Pancreas (tissue), 10 donors: ENCODE measurements at places on chromosomes 5 and 9.
A peak's percentile ranks its signal among the peaks of the same experiment; 100 is the strongest.

- DNase-seq: no peak
Measured at GRCh38 chr9:70490478-70490877, 76.0 kb upstream of the KLF9 start.

GRCh38 chr5:131685516-131686171 lies 50.6 kb upstream of the RAPGEF6 start:
- DNase-seq: no peak

DNA sequence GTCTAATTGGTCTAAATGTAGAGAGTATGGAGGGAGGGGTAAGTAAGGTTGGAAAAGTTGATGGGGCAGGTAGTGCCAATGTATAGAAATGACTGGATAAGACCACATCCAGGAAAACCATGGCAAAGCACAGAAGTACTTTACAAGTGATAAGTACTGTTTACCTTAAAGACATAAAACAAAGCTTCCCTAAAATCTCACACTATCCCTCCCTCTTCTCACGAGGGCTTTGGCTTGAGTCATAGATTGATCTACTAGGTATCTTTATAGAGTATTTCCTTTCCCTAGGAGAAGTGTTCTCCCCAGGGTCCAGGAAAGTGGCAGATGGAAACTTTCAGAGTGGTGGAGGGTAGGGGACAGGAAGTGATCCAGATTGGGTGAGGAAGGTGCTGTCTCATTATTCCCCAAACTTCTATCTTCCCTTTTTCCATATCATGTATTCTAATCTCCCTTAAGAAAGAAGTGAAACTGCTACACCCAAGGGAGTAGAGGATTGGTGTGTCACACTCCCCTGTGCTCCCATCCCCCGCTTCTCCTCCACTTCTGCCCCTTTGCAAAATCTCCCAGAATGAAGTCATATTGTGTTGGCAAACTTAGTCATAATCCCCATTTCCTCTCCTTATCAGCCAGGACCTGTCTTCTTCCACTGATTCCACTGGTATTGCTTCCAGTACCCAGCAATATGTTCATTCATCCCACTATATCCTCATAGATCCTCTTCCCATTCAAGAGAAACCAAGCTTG lies 14.6 kb downstream of the IL33 start:
- DNase-seq: no peak

GRCh38 chr9:87518702-87519335 lies 21.2 kb downstream of the DAPK1 start:
- DNase-seq: no peak

DNA sequence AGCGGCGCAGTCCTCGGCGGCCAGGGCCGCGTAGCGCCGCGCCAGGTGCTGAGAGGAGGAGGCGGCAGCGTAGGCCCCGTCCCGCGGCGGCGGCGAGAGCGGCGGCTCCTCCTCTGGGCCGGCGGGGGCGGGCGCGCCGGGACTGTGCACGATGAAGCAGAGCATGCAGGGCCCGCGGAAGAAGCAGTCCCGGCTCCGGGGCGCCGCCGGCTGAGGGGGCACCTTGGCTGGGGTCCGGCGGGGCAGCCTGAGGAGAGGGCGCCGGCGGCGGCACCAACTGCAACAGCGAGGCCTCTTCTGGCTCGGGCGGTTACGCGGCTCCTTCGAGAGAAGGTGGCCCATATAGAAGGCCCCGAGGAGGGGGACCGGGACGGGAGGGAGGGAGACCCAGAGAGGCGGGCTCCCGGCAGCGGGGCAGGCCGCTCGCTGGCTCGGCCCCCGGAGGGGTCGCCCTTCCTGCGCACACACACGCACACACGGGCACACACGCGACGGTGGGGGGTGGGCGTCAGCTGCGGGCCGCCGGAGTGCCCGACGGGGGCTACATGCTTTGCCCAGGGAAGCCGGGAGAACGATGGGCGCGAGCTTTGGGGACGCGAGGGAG lies 446 bp downstream of the FBXL17 start:
- DNase-seq: peak; percentile 79

DNA sequence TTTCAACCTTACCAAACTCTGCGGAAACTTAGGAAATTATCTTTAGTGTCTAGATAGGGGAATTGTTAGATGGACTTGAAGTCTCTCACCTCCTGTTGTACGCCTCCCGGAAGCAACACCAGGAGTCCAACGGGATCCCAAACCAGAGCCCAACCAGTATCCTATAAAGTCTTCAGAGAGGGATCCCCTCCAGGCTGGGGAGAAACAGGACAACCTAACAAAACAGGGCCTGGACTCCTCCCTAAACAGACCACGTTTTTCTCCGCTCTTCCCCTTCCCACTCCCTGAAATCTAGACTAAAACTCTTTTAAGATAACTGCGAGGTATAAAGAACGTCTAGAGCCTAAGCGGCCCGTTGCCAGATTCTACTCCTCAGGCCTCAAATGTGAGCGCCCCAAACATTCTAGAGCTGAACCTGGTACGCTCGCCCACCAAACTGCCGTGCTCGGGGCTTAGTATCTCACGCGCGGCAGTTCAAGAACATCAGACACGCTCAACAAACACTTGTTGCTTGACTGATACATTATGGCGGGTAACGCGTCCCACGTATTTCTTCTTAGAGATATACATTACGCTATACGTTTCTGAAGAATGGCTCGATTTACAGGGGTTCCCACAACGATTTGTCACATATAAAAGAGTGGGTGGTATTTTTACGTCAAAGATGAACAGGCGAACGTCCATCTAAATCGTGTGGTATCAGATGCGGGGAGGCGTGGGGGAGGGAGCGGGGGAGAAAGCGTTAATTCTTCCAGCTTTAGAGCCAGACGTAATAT lies 663 bp upstream of the SMIM27 start:
- DNase-seq: peak; percentile 49

DNA sequence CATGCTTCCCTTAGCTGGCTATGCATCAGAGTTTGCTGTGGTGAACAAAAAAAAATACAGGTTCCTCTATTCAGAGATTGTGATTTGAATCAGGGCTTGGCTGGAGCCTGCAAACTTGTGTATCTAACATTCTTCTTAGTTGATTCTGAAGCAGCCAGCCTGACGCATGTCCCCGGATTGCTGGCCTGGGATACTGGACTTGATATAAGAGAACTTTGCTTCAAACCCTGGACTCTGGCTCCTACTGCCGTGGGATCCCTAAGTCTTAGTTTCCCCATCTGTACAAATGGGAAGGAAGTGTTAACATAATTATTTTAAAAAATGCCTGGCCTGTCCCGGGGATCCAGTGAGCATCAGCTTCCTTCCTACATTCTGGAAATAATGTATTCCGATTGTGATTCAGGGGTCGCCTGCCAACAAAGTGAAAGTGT lies 292.8 kb downstream of the ARHGEF28 start:
- no peak for DNase-seq

DNA sequence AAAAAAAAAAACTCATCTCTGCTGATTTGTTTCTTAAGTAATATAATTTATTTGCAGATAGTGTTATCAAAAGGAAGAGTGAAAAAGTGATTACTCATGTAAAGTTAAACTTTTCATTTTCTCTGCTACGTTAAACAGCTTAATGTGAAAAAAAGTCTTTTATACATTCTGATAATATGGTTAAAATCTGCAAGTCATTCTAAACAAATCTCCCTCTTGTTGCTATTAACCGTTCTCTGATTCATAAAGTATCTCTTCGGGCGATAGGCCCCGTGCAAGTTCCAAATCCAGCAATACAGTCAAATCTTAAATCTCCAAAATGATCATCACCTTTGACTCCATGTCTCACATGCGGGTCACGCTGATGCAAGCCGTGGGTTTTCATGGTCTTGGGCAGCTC lies 732.0 kb downstream of the TAF11L14 start:
- no peak for DNase-seq

DNA sequence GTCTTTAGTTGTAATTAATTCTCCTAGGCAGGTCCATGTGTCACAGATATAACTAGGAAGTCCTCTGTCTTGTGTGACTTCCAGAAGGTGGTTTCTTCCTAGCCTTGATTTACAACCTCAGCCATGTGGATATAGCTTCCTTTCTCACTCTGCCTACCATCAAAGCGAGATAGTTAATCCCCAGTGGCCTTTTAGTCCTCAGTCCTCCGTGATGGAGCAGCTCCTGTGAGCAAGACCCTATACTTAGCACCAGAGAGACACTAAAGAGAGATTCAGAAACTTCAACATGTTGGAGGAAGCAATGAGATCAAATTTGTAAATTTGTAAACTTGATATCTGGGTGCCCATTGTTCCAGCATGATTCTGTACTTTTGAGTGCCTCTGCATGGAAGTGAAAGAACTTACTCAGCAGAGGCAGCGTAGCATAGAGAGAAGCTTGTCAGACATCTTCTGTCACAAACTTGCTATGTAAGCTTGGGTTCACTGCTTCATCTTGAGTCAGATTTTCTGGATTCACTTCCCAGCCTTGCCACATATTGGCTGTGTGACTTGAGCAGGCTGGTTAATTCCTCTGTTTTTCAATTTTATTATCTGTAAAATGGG lies 170.2 kb upstream of the NR3C1 start:
- no peak for DNase-seq

GRCh38 chr5:62948301-62948700 lies 369.7 kb downstream of the LRRC70 start:
- no peak for DNase-seq

DNA sequence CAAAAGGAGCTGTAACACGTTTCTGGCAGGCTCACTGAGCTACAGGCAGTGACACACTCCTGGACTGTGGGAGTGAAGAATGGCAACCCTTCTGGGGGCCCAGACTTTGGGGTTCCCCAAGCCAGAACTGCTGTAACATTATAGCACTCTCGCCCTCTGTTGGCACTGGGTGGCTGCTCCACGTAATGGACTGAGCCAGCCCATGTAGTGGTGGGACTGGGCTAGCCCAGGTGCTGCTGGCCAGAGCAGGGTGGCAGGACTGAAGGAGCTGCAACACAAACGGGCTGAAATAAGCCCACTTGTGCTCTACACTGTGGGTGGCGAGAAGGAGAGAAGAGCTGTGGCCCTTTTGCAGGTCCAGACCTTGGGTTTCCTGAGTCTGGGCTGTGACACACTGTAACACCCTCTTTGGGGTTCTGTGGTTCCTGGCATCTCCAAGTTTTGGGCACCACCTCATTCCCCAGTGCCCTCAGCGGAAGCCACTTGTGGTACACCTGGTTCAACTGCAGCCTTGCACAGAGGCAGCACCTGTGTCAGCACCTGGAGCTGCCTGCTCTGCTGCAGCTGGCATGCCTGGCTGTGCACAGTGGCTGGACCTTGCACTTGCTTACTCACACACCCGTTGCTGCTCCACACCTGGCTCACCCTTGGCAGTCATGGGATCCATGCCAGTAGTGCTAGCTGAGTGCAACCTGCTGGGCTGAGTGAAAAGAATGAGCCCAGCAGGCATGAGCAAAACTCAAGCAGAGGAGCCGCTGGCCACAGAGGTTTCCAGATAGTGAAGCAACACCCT lies 95.0 kb upstream of the PRR16 start:
- peak; percentile 92 for DNase-seq

DNA sequence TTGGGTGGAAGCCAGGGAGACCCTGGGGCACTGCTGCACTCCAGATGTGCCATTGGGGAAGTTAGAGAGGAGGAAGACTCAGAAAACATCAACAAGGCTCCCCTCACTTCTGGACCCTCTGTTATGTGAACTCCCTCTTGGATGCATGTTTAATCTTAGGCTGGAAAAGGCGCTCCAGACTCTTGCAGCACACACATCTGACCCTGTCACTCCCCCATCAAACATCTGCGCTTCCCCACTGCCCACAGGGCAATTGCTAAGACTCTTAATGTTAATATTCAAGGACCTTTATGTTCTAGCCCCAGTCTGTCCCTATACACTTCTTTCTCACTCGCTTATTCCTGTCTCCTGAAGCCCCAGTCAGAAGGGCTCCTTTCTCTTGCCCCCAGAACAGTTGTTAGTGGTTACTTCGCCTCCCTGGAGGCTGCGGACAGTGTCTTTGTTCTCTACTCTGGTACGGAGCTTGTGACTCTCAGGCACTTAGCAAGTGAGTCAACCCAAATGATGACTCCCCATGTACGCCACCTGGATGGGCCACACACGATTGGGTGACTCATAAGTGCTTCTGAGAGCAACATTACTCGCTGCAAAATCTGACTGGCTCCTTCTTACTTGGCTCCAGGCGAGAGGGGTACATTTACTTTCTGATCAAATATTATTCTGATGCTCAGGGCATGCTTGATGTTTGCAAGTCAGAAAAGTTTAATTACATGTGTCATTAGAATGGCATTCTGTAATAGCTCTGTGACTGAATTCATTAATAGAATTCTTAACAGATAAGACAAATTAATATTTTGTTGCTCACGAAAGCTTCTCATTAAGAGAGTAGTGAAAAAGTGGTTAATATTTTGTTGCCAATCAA lies 193.6 kb downstream of the HSPA4 start:
- no peak for DNase-seq

GRCh38 chr9:98551511-98552286 lies 157.0 kb downstream of the GABBR2 start:
- DNase-seq: no peak

- DNase-seq: no peak
Measured at GRCh38 chr9:15622318-15622971, 69.6 kb downstream of the CCDC171 start.

DNA sequence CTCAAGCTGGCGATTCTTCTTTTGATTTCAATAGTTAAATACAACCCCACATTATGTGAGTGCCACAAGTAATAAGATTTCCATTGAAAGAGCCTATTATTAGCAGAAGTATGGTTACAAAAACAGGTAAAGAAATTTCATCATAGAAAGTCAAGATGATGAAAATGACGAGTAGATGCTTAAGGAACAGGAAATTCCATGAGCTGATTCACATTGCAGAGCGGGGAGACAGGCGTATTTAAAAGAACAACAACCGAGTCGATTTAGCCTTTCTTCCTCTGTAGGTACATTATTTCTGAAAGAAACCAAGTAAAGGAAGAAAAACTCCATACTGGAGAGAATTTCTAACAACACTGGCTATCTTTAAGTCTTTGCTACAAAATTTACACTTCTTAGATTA lies 310.4 kb downstream of the SLF1 start:
- DNase-seq: no peak

GRCh38 chr5:164298165-164298564 lies 792.7 kb downstream of the MAT2B start:
- no peak for DNase-seq

DNA sequence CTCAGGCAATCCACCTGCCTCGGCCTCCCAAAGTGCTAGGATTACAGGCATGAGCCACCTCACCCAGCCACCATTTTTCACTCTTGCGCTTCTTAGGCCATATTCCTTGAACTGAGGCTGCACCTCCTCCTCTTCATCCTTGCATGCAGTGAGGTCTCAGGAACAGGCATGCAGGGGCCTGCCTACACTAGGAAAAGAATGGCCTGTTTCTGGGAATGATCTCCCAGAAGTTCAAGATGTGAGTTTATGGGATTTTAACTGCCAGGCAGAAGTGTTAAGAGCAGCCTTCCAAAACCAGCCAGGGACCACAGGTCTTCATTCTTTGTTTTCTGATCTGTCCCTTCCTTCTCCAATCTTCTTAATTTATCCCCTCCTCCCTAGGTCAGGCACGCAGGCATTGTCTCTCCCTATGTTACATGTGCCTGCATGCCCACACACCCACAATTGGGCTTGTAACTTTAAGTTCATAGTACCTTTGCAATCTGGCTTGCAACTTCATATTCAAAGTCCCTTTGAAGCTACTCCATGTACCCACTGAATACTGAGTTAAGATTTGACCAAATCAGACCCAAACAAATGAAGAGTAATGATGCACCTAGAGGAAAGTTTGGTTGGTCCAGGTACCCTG lies 10.5 kb upstream of the HSPA4 start:
- no peak for DNase-seq

- DNase-seq: no peak
Measured at GRCh38 chr9:116087751-116088194, 65.8 kb upstream of the PAPPA start.

GRCh38 chr9:102035929-102036328 lies 297.5 kb upstream of the GRIN3A start:
- no peak for DNase-seq
